ENCODE measurements at places on chromosomes 5 and 9. TPM values are rescaled to one million over a fixed set of nuclear protein-coding genes. Genes with fewer than 3 reads are reported as not detected.

HMCN2 gene
- total RNA-seq: 0.26 TPM

GRCh38 chr9:79880626-79881025 lies 308.9 kb downstream of the TLE4 start:
- H3K36me3 ChIP-seq: no peaks in the 10 kb centered on the region
- peaks cover 24% of the 10 kb centered on the region for H3K27me3 ChIP-seq
- DNase-seq: no peak
- H3K4me3 ChIP-seq: no peak overlapping the region
- no peaks in the 10 kb centered on the region for H3K4me1 ChIP-seq

FOXD4L5 gene
- total RNA-seq: 0.29 TPM

OBP2B gene
- total RNA-seq: not detected

DNA sequence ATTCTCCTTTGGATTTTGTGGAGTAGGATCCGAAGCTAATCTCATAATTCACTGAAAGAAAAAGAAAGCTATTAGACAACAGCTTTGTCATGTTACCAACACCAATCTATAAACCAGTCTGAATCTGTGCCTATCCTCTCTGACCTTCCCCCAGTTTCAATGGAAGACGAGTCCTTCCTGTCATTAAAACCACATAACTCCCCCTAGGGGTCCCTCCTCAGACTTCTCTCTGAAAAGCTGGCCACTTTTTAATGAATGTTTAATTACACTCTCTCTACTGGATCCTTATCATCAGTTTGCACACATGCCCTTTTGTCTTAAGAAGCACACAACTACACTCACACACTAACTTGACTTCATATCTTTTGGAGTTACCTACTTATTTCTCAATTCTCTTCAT lies 98.0 kb upstream of the TSLP start:
- no peaks in the 10 kb centered on the region for H3K27me3 ChIP-seq
- no peaks in the 10 kb centered on the region for H3K36me3 ChIP-seq
- no peak for DNase-seq
- H3K4me1 ChIP-seq: peaks cover 4% of the 10 kb centered on the region
- no peak overlapping the region for H3K27ac ChIP-seq

TRIP13 gene
- 11.9 TPM for total RNA-seq

IFNK gene
- not detected for total RNA-seq

- peaks cover 14% of the 10 kb centered on the region for H3K4me1 ChIP-seq
- DNase-seq: no peak
- no peak overlapping the region for H3K4me3 ChIP-seq
- no peaks in the 10 kb centered on the region for H3K27me3 ChIP-seq
Measured at GRCh38 chr5:67043796-67044511, 152.6 kb downstream of the CD180 start.

- H3K27me3 ChIP-seq: peaks cover 4% of the 10 kb centered on the region
- no peak overlapping the region for H3K4me3 ChIP-seq
- DNase-seq: no peak
- H3K36me3 ChIP-seq: no peaks in the 10 kb centered on the region
- H3K27ac ChIP-seq: no peak overlapping the region
- H3K4me1 ChIP-seq: peaks cover 7% of the 10 kb centered on the region
Measured at GRCh38 chr5:146751054-146751453, 127.5 kb downstream of the PPP2R2B start.

SHOC1 gene
- not detected for total RNA-seq

ZDHHC11 gene
- total RNA-seq: 47.6 TPM

DNA sequence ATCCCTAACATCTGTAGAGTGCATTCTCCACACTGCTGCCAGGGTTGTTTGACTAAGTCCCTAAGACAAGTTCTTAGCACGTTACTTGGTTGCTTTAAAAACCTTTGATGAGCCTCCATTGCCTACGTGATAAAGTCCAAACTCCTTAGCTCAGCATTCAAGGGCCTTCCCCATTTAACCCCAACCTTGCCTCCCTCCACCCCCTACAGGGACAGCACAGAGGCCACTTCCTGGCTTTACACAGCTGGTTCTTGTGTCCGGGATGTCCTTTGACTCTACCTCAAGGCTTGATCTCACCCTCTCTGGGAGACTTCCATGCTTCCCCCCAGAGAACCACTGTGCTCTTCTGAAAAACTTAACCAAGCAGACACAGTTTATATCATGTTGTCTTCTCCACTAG lies 29.4 kb downstream of the FAM240B start:
- H3K4me3 ChIP-seq: no peak overlapping the region
- peaks cover 13% of the 10 kb centered on the region for H3K4me1 ChIP-seq
- DNase-seq: no peak
- H3K27ac ChIP-seq: no peak overlapping the region
- H3K27me3 ChIP-seq: peaks cover 14% of the 10 kb centered on the region

DNA sequence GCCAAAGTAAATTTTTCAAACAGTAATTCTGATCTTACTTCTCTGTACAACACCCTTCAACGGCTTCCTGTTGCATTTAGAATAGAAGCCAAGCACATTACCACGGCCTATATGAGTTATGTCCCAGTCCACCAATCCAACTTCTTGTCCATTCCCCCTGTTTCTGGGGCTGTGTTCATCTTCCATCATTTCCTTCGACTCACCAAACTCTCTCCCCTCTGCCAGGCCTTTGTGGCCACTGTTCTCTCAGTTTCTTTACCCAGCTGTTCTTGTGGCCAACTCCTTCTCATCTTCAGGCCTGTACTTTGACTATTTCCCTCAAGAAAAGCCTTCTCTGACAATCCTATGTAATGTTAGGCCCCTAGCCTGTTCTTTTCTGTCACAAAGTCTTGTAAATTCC lies 259.4 kb upstream of the EFNA5 start:
- no peak overlapping the region for H3K27ac ChIP-seq
- no peak overlapping the region for H3K4me3 ChIP-seq
- no peak for DNase-seq
- no peaks in the 10 kb centered on the region for H3K27me3 ChIP-seq

DIRAS2 gene
- total RNA-seq: not detected

GRCh38 chr9:86966852-86967511 lies 19.7 kb upstream of the GAS1 start:
- no peak overlapping the region for H3K27ac ChIP-seq
- no peaks in the 10 kb centered on the region for H3K36me3 ChIP-seq
- H3K4me3 ChIP-seq: no peak overlapping the region
- DNase-seq: no peak

DNA sequence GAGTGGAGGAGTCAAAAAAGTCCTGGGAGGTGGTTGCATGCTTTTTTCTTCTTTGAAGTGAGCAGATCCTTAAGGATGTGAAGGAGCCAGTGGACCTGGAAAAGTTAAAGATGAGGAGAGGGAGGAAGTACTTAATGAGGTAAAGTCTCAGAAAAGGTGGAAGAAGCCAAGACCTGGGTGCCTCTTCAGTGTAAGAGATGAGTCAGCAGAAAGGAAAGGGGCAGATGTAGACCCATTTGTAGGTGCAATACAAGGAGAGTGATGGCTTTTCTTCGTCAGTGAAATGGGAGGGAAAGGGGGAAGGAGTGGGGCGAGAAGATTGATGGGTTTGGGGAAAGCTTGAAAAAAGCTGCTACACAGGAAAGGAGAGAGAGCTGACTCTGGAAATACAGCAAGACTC lies 82.9 kb downstream of the ANGPTL2 start:
- H3K27ac ChIP-seq: no peak overlapping the region
- no peaks in the 10 kb centered on the region for H3K4me1 ChIP-seq
- DNase-seq: no peak
- no peaks in the 10 kb centered on the region for H3K27me3 ChIP-seq
- no peak overlapping the region for H3K4me3 ChIP-seq

DNA sequence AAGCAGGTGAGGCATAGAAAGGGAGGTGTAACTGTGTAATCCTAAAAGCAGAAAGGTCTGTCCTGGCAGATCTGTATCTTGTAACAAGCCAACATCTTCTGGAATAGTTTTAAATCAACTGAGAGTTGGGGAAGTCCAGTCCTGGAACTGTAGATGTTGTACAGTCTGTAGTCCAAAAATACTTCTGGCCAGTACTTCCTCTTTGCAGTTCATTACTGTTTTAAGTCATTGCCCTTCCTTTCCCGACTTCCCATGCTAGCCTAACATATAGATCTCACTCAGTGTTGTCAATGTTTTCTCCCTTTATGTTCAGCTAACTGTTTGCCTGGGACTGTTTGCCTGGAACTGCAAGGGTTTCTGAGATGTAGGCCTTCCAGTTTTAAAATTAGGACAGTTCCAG lies 168.5 kb upstream of the ISL1 start:
- no peak overlapping the region for H3K4me3 ChIP-seq
- no peaks in the 10 kb centered on the region for H3K36me3 ChIP-seq
- no peak for DNase-seq
- H3K27me3 ChIP-seq: no peaks in the 10 kb centered on the region

DIPK1B gene
- 51.3 TPM for total RNA-seq

GRCh38 chr5:21689587-21689986 lies 1163.6 kb downstream of the CDH12 start:
- no peak overlapping the region for H3K27ac ChIP-seq
- H3K27me3 ChIP-seq: no peaks in the 10 kb centered on the region

DNA sequence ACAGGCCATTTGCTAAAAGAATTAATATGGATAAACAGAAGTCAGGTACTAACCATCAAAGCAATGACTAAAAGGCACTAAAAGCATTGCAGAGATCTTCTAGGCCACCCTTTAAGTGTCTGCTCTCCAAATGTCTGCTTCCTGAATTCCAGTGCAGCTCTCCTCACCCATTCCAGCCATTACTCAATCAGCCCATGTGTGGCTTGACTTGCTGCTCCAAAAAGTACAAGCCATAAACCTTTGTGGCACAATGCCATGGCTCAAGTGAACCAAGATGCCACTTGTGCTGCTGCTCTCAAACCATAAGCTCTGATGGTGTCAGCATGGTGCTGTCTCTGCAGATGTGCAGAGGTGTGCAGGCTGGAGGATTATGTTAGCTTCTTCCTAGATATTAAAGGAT lies 290.2 kb upstream of the POU5F2 start:
- H3K27me3 ChIP-seq: no peaks in the 10 kb centered on the region
- no peak overlapping the region for H3K27ac ChIP-seq
- DNase-seq: no peak
- no peaks in the 10 kb centered on the region for H3K4me1 ChIP-seq
- H3K4me3 ChIP-seq: no peak overlapping the region

GRCh38 chr9:115207003-115207836 lies 89.3 kb upstream of the TNC start:
- H3K27ac ChIP-seq: no peak overlapping the region
- H3K4me3 ChIP-seq: no peak overlapping the region
- DNase-seq: no peak

- peaks cover 11% of the 10 kb centered on the region for H3K36me3 ChIP-seq
- no peaks in the 10 kb centered on the region for H3K27me3 ChIP-seq
- DNase-seq: no peak
- H3K4me3 ChIP-seq: no peak overlapping the region
- peak overlapping the region; percentile 24 for H3K27ac ChIP-seq
- peaks cover 5% of the 10 kb centered on the region for H3K4me1 ChIP-seq
Measured at GRCh38 chr9:93569621-93570174, 6.7 kb upstream of the PHF2 start.

- no peaks in the 10 kb centered on the region for H3K36me3 ChIP-seq
- H3K27ac ChIP-seq: no peak overlapping the region
- no peaks in the 10 kb centered on the region for H3K27me3 ChIP-seq
- DNase-seq: peak; percentile 48
- peaks cover 1% of the 10 kb centered on the region for H3K4me1 ChIP-seq
Measured at GRCh38 chr5:82225525-82226172, 52.5 kb downstream of the RPS23 start.
